Esophagus squamous epithelium (tissue), 5 donors: ENCODE measurements at places on chromosomes 3 and 15.

GRCh38 chr15:67927501-67928168 is 87.8 kb upstream of the RNU6-1 start:
- peaks cover 6% of the 10 kb centered on the region for H3K4me1 ChIP-seq
- no peaks in the 10 kb centered on the region for H3K27me3 ChIP-seq
- no peaks in the 10 kb centered on the region for H3K36me3 ChIP-seq
- H3K27ac ChIP-seq: peak overlapping the region; percentile 60

DNA sequence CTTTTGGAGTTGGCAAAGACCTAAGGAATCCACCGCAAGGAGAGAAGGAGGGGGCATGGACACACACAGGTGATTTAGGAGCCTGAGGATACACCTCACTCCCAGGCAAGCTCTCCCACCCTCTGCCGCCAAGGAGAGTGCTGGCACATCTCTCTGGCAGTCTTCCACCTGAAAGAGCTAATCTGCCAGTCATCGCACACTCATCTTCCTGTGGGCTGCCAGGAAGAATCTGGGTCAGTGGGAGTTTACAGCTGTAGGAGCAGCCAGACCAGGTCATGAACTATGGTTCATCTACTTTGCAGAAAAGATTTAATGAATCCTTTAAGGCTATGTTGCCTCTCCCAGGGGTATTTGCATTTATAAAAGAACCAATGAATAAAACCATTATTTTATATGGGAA is 170.6 kb upstream of the TSC22D2 start:
- peaks cover 21% of the 10 kb centered on the region for H3K4me1 ChIP-seq
- DNase-seq: no peak
- H3K27me3 ChIP-seq: no peaks in the 10 kb centered on the region

- no peak overlapping the region for H3K4me3 ChIP-seq
- DNase-seq: no peak
- H3K27ac ChIP-seq: no peak overlapping the region
- peaks cover 42% of the 10 kb centered on the region for H3K4me1 ChIP-seq
- H3K36me3 ChIP-seq: no peaks in the 10 kb centered on the region
Measured at GRCh38 chr15:44299997-44300396, 11.5 kb downstream of the GOLM2 start.

DNA sequence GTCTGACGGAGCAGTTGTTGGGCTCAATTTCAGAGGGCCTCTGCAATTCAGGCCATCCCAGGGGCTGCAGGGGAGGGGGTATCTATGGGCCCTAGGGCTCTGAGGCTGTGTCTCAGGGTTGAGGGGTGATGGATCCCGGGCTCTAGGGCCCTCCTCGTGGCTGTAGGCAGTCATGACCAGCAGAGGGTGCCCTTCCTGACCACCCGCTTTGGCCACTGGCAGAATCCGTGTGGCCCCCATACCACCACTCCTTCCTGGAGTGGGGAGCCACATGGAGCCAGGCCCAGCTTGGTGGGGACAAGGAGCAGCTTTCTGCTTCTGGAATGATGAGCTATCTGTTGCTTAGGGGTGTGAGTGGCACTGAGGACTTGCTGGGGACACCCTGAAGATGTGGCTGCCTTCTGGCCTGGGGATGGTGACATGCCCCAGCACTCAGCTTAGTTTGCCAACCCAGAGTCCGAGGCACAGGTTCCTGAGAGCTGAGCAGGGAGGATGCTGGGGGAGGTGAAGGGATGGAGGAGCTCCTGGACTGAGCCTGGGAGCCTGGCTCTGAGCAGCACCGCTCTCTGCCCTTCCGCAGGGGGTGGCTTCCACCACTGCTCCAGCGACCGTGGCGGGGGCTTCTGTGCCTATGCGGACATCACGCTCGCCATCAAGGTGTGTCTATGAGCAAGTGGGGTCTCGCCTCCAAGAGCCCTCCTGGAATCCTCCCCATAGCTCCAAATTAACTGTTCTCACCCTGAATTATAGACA is 20.2 kb downstream of the HDAC11 start:
- peaks cover 5% of the 10 kb centered on the region for H3K4me1 ChIP-seq
- no peaks in the 10 kb centered on the region for H3K36me3 ChIP-seq
- DNase-seq: no peak
- H3K4me3 ChIP-seq: no peak overlapping the region
- H3K27ac ChIP-seq: no peak overlapping the region

- no peak overlapping the region for H3K4me3 ChIP-seq
- no peak overlapping the region for H3K27ac ChIP-seq
- peaks cover 7% of the 10 kb centered on the region for H3K4me1 ChIP-seq
- H3K36me3 ChIP-seq: peaks cover 14% of the 10 kb centered on the region
- no peaks in the 10 kb centered on the region for H3K27me3 ChIP-seq
Measured at GRCh38 chr3:10317311-10317960, 3.5 kb downstream of the SEC13 start.

DNA sequence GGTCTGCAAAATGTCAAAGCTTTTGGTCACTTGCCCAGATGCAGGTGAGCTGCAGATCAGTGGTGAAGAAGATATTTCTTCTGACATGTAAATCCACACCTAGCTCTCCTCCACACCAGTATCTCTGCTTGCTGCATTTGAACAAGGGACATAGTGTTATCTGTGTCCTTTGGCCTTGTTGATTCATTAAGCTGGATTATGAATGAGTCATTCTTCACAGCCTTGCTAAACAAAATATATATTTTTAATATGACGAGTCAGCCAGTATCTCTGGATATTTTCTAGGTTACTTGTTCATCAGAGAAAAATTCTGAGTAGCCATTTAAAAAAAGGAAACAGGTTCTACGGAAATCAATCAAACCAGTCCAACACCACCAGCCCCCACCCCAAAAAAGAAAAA is 190.6 kb upstream of the ADAMTS9 start:
- H3K4me1 ChIP-seq: no peaks in the 10 kb centered on the region
- no peak overlapping the region for H3K27ac ChIP-seq
- no peak overlapping the region for H3K4me3 ChIP-seq
- H3K27me3 ChIP-seq: no peaks in the 10 kb centered on the region
- no peaks in the 10 kb centered on the region for H3K36me3 ChIP-seq
